ENCODE measurements at places on chromosomes 2 and 18.
A peak's percentile ranks its signal among the peaks of the same experiment; 100 is the strongest.

GRCh38 chr18:76821875-76822505 lies 367 bp upstream of the ZNF236 start:
- H3K27ac ChIP-seq: peak overlapping the region; percentile 91
- no peaks in the 10 kb centered on the region for H3K27me3 ChIP-seq
- peak overlapping the region; percentile 89 for H3K4me3 ChIP-seq
- peak; percentile 56 for DNase-seq
- peaks cover 26% of the 10 kb centered on the region for H3K36me3 ChIP-seq

- H3K27me3 ChIP-seq: no peaks in the 10 kb centered on the region
- peaks cover 4% of the 10 kb centered on the region for H3K36me3 ChIP-seq
- no peak overlapping the region for H3K4me3 ChIP-seq
These were observed 1368.4 kb upstream of the CELF4 start for GRCh38 chr18:38933910-38934510.

- no peak overlapping the region for H3K4me3 ChIP-seq
- no peak overlapping the region for H3K27ac ChIP-seq
- H3K27me3 ChIP-seq: peaks cover 21% of the 10 kb centered on the region
- H3K36me3 ChIP-seq: no peaks in the 10 kb centered on the region
- H3K4me1 ChIP-seq: no peaks in the 10 kb centered on the region
These were observed 638 bp downstream of the ST6GAL2 start for GRCh38 chr2:106885329-106885728.

- no peak overlapping the region for H3K4me3 ChIP-seq
- no peaks in the 10 kb centered on the region for H3K4me1 ChIP-seq
- no peaks in the 10 kb centered on the region for H3K27me3 ChIP-seq
- no peak for DNase-seq
- H3K36me3 ChIP-seq: no peaks in the 10 kb centered on the region
These were observed 480.8 kb downstream of the TMX3 start for GRCh38 chr18:68234131-68234530.

- H3K4me3 ChIP-seq: no peak overlapping the region
- no peaks in the 10 kb centered on the region for H3K27me3 ChIP-seq
- no peaks in the 10 kb centered on the region for H3K4me1 ChIP-seq
- no peaks in the 10 kb centered on the region for H3K36me3 ChIP-seq
- no peak for DNase-seq
These were observed 66.0 kb downstream of the CDH2 start for GRCh38 chr18:28110924-28111323.

DNA sequence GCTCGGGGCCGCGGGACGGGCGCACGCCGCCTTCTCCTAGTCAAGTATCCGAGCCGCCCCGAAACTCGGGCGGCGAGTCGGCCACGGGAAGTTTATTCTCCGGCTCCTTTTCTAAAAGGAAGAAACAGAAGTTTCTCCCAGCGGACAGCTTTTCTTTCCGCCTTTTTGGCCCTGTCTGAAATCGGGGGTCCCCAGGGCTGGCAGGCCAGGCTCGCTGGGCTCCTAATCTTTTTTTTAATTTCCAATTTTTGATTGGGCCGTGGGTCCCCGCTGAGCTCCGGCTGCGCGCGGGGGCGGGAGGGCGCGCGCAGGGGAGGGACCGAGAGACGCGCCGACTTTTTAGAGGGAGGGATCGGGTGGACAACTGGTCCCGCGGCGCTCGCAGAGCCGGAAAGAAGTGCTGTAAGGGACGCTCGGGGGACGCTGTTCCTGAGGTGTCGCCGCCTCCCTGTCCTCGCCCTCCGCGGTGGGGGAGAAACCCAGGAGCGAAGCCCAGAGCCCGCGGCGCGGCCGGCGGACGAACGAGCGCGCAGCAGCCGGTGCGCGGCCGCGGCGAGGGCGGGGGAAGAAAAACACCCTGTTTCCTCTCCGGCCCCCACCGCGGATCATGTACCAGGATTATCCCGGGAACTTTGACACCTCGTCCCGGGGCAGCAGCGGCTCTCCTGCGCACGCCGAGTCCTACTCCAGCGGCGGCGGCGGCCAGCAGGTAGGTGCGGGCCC lies 617 bp downstream of the FOSL2 start:
- peak; percentile 56 for DNase-seq
- H3K27ac ChIP-seq: no peak overlapping the region
- no peaks in the 10 kb centered on the region for H3K27me3 ChIP-seq
- peaks cover 39% of the 10 kb centered on the region for H3K36me3 ChIP-seq

- no peak for DNase-seq
- no peak overlapping the region for H3K4me3 ChIP-seq
- H3K4me1 ChIP-seq: no peaks in the 10 kb centered on the region
These were observed 15.5 kb downstream of the SALL3 start for GRCh38 chr18:78994977-78995582.

DNA sequence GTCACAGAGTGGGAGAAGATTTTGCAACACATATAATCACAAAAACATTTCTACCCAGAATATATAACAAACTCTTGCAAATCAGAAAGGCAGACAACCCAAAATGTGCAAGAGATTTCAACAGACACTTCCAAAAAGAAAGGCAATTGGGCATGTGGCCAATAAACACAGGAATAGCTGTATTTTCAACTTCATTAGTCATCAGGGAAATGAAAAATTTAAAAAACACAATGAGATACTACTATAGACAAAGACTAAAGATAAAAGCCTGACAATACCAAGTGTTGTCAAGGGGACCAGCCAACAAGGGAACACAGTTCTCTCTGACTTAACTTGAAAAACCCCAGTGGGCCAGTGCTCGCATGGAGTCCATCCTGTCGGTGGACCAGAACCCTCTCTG lies 40.5 kb downstream of the MTHFD2 start:
- H3K27ac ChIP-seq: no peak overlapping the region
- H3K4me1 ChIP-seq: no peaks in the 10 kb centered on the region
- H3K27me3 ChIP-seq: no peaks in the 10 kb centered on the region
- no peak for DNase-seq
- peaks cover 2% of the 10 kb centered on the region for H3K36me3 ChIP-seq

DNA sequence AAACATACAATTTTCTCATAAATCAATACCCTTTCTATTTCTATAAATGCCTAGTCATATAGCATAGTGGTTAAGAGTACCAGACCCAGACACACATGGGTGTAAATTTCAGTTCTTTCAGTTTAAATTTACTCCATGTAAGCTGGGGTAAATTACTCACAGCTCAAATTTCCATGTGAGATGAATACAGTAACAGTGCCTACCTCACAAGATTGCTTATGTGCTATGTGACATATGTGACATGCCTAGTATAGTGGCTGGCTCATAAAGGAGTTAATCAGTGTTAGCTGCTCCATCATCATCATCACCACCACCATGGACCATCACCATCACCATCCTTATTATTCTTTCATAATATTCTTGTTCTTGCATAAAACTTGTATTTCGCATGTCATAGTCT lies 61.6 kb upstream of the CD302 start:
- H3K4me3 ChIP-seq: no peak overlapping the region
- H3K4me1 ChIP-seq: no peaks in the 10 kb centered on the region
- H3K36me3 ChIP-seq: peaks cover 45% of the 10 kb centered on the region
- H3K27me3 ChIP-seq: no peaks in the 10 kb centered on the region

- DNase-seq: no peak
- H3K27ac ChIP-seq: no peak overlapping the region
- H3K27me3 ChIP-seq: no peaks in the 10 kb centered on the region
- peaks cover 4% of the 10 kb centered on the region for H3K36me3 ChIP-seq
These were observed 201.9 kb upstream of the NT5C1B start for GRCh38 chr2:18791172-18791797.

DNA sequence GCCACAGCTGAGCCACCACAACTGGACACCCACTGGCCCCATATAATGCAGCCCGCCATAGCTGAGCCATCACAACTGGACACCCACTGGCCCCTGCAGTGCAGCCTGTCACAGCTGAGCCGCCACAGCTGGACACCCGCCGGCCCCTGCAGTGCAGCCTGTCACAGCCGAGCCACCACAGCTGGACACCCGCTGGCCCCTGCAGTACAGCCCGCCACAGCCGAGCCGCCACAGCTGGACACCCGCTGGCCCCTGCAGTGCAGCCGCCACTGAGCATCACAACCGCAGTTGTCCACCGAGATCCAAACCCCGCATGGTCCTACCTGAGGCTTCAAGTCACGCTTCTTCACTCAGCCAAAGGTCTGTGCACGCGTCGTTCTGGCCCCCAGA lies 134.2 kb downstream of the PXDN start:
- DNase-seq: no peak
- no peaks in the 10 kb centered on the region for H3K36me3 ChIP-seq
- H3K4me1 ChIP-seq: no peaks in the 10 kb centered on the region
- no peak overlapping the region for H3K27ac ChIP-seq

DNA sequence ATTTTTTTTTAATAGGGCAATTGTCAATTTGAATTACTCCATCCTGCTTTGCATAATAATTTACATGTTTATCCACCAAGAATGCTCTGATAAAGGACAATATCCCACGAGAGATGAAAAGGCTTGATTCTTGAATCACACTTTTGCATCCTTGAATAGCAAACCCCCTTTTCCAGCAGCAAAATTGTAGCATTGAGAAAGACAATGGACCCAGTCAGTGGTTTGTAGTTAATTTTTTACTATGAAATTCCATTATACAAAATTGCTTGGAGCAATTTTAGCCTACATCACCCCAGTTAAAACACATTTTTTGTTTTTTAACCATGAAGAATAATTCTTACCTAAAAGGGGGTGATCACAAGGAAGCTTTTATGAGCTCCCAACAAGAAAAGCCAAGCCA lies 255.1 kb downstream of the RND3 start:
- no peak for DNase-seq
- no peak overlapping the region for H3K4me3 ChIP-seq
- no peaks in the 10 kb centered on the region for H3K4me1 ChIP-seq
- no peak overlapping the region for H3K27ac ChIP-seq
- H3K27me3 ChIP-seq: no peaks in the 10 kb centered on the region

GRCh38 chr2:70714141-70714905 lies 53.7 kb downstream of the ADD2 start:
- no peaks in the 10 kb centered on the region for H3K36me3 ChIP-seq
- no peaks in the 10 kb centered on the region for H3K4me1 ChIP-seq
- no peak for DNase-seq
- peaks cover 38% of the 10 kb centered on the region for H3K27me3 ChIP-seq

GRCh38 chr2:201448701-201449100 lies 2.6 kb downstream of the TRAK2 start:
- no peak overlapping the region for H3K4me3 ChIP-seq
- no peak for DNase-seq
- no peaks in the 10 kb centered on the region for H3K27me3 ChIP-seq

GRCh38 chr2:98867539-98868309 lies 68.3 kb downstream of the CRACDL start:
- peaks cover 10% of the 10 kb centered on the region for H3K4me1 ChIP-seq
- no peaks in the 10 kb centered on the region for H3K27me3 ChIP-seq
- no peak overlapping the region for H3K4me3 ChIP-seq
- peaks cover 2% of the 10 kb centered on the region for H3K36me3 ChIP-seq
- no peak overlapping the region for H3K27ac ChIP-seq

- no peak overlapping the region for H3K4me3 ChIP-seq
- no peaks in the 10 kb centered on the region for H3K4me1 ChIP-seq
- H3K27ac ChIP-seq: no peak overlapping the region
- no peaks in the 10 kb centered on the region for H3K36me3 ChIP-seq
- H3K27me3 ChIP-seq: no peaks in the 10 kb centered on the region
These were observed 41.9 kb upstream of the TMEM17 start for GRCh38 chr2:62547854-62548253.

GRCh38 chr2:114201781-114202180 lies 240.7 kb upstream of the DPP10 start:
- H3K27me3 ChIP-seq: peaks cover 24% of the 10 kb centered on the region
- H3K4me3 ChIP-seq: no peak overlapping the region
- H3K27ac ChIP-seq: no peak overlapping the region
- H3K36me3 ChIP-seq: no peaks in the 10 kb centered on the region
- no peaks in the 10 kb centered on the region for H3K4me1 ChIP-seq

DNA sequence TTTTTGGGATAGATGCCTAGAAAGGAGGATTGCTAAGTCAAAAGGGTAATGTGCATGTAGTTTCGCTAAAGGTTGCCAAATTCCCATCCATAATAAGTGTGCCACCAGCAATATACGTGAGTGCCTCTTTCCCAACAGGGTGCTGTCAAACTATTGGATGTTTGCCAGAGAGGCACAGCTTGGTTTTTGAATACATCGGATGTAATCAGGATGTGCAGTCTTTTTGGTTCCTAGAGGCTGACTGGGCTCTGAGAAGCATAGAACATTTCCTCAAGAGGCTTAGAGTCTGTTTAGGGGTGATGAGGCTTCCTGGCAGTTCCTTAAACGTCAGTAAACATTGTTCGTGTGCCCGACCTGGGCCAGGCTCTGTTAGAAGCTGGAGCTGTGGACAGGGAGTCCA lies 28.0 kb downstream of the AGAP1 start:
- DNase-seq: no peak
- no peaks in the 10 kb centered on the region for H3K27me3 ChIP-seq
- peaks cover 6% of the 10 kb centered on the region for H3K4me1 ChIP-seq
- no peak overlapping the region for H3K4me3 ChIP-seq
- no peak overlapping the region for H3K27ac ChIP-seq

DNA sequence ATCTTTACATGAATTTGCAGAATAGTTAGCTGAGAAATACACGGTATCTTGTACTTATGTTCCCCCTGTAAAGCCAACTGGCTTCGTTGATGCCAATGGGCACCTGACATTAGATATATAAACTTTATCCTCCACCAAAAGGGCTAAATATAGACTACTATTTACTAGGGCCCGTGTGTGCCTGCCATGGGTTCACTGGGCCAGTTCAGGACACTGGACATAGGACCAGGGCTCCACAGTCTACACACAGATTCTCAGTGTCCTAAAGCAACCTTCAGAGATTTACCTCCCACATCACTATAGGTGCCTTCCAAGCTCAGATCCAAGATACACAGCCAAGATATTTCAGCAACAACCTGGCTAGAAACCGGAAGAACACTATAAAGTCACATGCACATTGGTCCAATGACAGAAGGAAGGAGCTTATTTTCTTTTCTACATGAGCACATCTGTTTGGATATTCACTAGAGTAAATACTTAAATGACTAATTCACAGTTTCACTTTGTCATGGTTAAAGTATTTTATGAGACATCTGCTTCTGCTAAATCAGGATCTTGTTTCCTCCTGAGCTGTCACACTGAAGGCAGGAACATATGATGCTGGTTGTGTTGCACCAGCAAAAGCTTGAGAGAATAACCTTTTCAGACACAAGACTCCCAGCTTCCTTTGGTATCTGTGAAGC lies 95.1 kb downstream of the MYO5B start:
- H3K4me1 ChIP-seq: no peaks in the 10 kb centered on the region
- H3K4me3 ChIP-seq: no peak overlapping the region
- peaks cover 68% of the 10 kb centered on the region for H3K27me3 ChIP-seq
- no peak overlapping the region for H3K27ac ChIP-seq

- no peak overlapping the region for H3K27ac ChIP-seq
- no peaks in the 10 kb centered on the region for H3K4me1 ChIP-seq
- DNase-seq: no peak
These were observed 6.2 kb upstream of the TWIST2 start for GRCh38 chr2:238841542-238842164.

GRCh38 chr2:10407432-10407831 lies 40.7 kb downstream of the ODC1 start:
- no peaks in the 10 kb centered on the region for H3K27me3 ChIP-seq
- H3K27ac ChIP-seq: peak overlapping the region; percentile 88
- no peak for DNase-seq
- peak overlapping the region; percentile 77 for H3K4me3 ChIP-seq
- peaks cover 13% of the 10 kb centered on the region for H3K36me3 ChIP-seq
